ENCODE measurements at places on chromosomes 5 and 9.

DNA sequence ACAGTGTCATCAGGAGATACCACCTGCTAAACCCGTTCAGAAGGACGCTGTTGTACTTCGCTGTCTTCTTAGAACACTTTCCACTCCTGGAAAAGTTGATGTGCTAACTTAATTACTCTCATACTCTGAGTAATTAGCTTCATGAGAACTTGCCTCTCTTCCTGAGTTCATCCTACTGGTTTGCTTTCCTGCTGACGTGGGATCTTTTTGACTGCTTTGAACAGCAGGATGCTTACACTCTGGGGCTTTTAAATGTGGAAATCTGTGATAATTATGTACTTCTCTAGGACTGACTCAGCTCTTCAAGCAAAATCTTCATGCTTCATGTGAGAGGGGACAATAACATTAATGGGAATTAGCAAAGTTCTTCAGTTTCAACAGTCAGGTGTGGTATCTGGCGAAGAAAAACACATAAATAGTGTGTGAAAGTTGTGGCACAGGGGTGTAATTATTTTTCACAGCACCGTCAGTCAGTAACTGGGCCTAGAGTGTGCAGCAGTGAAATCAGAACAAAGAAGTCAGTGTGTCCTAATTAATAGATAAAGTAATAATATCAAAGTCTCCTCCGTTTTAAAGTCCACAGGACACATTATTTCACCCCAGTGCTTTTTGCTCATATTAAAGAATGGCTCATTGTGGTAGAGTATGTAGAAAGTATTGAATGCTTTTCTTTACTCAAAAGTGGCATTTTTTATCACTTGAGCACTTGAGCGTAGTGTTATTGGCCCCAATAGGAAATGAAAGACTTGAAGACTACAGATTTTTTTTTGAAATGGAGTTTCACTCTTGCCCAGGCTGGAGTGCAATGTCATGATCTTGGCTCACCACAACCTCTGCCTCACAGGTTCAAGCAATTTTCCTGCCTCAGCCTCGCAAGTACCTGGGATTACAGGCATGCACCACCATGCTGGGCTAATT is 140.9 kb upstream of the DMRT1 start:
- DNase-seq: no peak

- no peak for DNase-seq
Observed at GRCh38 chr9:69020301-69021145, 6.6 kb upstream of the PRKACG start.

- DNase-seq: peak; percentile 15
Observed at GRCh38 chr5:134874831-134875655, 872 bp downstream of the TXNDC15 start.

DNA sequence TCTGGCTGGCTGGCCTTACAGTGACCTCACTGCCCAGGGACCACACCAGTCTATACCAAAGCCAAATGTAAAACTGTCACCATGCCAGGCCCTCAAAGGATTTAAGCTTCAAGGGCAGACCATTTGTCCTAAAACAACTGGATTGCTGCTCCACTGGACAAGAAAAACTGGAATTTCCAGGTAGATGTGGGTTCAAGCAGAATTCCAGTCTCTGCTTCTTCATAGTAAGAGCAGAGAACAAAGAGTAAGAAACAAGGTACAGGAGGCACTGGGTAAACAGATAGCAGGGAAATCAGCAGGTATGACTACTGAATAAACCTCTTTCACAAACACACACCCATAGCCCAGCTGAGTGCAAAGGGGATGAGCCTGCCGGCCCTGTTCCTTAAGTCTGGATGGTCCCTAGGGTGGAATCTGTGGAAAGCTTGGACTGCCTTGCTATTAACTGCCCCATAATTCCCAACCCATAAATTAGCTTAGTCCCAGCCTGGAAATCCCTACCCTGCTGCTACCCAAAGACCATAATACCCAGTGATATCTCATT is 5.5 kb downstream of the B4GALT1 start:
- no peak for DNase-seq

GRCh38 chr9:87198716-87199115 is 251.4 kb upstream of the GAS1 start:
- no peak for DNase-seq

GRCh38 chr9:104301755-104302154 is 202.3 kb upstream of the OR13F1 start:
- DNase-seq: no peak

DNA sequence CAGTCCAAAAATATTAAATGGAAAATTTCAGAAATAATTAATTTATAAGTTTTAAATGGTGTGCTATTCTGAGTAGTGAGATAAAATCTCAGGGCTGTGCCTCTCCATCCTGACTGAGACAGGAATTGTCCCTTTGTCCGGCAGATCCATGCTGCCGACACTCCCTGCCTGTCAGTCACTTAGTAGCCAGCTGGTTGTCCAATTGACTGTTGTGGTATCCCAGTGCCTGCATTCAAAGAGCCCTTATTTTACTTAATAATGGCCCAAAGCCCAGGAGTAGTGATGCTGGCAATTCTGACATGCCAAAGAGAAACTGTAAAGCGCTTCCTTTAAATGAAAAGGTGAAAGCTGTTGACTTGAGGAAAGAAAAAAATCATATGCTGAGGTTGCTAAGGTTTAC is 157.5 kb downstream of the ENC1 start:
- DNase-seq: no peak

DNA sequence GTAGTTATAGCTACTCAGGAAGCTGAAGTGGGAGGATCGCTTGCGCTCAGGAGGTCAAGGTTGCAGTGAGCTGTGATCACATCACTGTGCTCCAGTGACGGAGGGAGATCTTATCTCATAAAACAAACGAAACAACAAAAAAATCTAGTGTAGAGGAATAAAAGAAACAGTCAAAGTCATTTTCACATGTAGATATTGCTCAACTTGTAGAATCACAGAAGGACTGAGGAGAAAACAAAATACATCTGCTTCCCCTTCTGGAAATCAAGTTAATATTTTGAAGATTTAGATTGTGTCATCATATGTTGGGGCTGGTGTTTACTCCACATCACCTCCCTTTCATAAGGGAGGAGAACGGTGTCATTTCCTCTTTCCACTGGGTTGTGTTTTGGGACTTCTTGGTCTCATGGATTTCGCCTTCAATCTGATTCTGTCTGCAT is 8.2 kb upstream of the SLC46A2 start:
- no peak for DNase-seq

GRCh38 chr9:37408933-37409710 is 13.4 kb upstream of the GRHPR start:
- peak; percentile 74 for DNase-seq

- DNase-seq: no peak
Observed at GRCh38 chr5:116487045-116487444, 87.6 kb downstream of the SEMA6A start.

DNA sequence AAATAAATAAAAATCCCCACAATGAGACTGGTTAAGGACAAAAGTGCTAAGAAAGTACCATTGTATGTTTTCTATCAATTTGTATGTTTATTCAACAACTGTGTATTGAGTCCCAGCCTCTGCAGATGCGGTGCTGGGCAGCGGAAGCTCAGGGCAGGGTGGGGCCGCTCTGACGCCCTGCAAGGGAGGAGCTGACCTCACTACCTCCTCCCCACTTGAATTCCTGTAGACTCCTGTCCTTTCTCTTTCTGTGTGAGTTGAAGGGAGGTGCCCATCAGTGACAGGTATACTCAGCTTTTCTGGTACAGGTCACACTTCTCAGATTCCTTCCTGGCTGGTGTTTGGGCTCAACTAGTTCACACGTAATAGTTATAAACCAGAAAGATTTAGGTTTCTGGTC is 27.0 kb downstream of the ANGPTL2 start:
- DNase-seq: no peak

DNA sequence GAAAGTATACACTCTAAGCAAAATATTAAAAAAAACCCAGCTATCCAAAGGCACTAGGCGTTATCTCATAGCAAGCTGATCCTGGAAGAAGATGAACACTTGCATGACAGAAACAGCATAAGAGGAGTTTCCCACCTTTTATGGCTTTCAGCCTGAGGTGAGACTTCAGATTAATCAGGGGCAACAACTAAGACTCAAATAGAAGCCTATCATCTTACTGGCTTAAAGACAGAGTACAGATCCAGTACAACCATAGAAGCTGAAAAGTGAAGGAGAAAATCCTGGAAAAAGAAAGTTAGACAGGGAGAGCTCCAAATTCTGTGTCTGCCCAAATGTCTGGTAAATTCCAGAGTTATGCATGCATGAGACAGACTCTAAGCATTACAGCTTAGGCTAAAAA is 360.8 kb upstream of the KCNN2 start:
- no peak for DNase-seq

DNA sequence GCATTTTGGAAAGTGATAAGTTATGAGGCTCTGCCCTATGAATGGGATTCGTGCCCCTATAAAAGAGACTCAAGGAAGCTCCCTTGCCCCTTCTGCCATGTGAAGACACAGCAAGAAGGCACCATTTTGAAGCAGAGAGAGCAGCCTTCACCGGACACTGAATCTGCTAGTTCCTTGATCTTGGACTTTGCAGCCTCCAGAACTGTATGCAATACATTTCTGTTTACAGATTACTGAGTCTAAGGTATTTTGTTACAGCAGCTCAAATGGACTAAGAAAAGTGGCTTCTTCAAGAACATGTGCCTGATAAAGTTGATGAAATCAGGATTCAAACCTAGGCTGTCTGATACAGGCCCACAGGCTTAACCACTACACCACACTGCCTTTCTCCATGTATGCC is 131.6 kb upstream of the MAP3K1 start:
- no peak for DNase-seq

- no peak for DNase-seq
Observed at GRCh38 chr9:74391816-74392215, 105.3 kb upstream of the RORB start.

DNA sequence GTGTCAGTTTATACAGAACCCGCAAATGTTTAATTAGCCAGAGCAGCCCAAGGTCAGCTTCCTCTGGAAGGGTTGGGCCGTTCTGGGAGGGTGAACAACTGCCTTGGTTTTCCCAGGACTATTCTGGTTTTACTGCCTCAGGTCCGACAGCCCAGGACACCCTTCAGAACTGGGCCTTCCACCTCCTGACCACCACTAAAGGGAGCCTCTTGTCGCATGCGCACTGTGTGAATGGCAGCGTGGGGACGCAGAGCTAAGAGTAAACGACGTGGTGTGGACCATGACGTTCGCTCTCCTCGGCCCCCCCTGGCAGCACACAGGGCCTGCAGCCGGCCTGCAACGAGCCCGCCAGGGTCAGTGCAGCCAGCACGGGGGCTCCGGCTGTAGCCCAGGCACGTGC is 214.9 kb downstream of the FANCC start:
- DNase-seq: no peak

GRCh38 chr9:27632254-27632653 is 59.0 kb upstream of the C9orf72 start:
- no peak for DNase-seq

DNA sequence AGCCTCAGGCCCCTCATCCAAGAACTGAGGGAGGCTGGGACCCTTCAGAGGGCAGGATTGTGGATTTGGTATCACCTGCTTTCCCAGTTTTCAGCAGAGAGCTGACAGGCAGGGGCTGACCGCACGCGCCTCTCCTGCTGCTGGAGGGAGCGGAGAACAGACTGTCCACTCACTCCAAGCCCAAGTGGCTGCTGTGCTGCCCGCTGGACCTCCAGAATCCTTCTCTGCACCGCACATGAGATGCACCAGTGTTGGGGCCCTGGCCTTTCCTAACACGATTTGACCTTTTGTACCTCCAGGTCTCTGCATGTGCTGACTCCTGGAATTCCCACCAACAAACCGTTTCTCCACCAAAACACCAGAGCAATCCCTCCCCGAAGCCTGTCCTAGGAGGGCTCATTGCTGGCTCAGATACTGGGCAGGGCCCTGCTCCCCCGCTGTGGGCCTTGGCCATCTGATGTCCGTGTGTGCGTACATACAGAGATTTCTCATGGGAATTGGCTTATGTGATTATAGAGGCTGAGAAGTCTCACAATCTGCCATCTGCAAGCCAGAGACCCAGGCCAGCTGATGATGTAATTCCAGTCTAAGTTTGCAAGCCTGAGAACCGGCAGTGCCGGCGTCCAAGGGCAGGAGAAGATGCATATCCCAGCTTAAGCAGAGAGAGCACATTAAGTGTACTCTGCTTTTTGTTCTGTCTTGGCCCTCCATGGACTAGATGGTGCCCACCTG is 141.7 kb downstream of the GADD45G start:
- DNase-seq: no peak

GRCh38 chr5:98214240-98215051 is 559.0 kb upstream of the RGMB start:
- no peak for DNase-seq

DNA sequence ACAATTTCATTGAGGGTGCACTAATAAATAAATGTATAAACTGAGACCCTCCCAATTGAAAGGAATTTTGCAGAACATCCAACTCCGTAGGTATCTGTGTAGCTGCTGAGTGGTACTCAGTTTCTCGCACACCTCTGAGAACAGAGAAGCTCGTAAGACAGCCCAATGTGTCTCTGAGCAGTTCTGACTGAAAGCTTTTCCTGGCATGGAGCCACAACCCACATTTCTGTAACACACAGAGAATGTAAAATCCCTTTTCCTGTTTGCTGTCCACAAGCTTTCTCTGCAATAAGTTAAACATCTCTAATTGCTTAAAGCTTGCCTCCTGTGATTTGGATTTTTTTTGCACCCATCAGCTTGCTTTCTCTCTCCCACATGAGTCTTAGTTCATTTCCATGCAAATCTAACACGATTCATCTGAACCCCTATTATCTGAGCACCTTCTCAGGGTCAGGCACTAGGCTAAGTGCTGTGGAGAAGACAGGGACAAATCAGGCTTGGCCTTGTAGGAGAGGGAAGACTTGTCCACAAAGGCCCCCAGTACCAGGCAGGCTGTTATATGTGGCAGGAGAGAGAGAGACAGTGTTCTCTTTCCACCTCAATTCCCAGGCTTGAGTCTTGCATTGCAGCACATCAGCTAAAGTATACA is 44.2 kb upstream of the COL15A1 start:
- no peak for DNase-seq

DNA sequence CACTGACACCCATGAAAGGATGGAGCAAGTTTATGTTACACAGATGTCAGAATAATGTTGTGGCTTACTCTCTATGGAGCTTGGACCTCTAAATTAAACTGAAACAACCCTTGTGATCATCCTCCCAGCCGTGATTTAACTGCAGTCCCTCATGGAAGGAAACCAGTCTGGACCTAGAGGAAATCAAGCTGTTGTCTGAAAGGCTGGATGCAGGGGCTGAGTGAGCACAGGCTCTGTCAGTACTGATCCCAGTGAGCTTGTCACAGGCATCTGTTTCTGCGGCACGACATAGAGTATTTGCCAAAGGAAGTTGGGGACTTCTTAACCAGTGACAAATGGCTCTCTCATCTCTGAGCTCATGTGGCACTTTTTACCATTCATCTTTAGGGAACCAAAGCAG is 282.9 kb upstream of the MAP3K1 start:
- no peak for DNase-seq

GRCh38 chr5:135711911-135712310 is 122.6 kb upstream of the SLC25A48 start:
- DNase-seq: no peak
